Colonic mucosa (tissue), 4 donors: ENCODE measurements at places on chromosomes 5 and 9. TPM values are rescaled to one million over a fixed set of nuclear protein-coding genes. Genes with fewer than 3 reads are reported as not detected.

DNA sequence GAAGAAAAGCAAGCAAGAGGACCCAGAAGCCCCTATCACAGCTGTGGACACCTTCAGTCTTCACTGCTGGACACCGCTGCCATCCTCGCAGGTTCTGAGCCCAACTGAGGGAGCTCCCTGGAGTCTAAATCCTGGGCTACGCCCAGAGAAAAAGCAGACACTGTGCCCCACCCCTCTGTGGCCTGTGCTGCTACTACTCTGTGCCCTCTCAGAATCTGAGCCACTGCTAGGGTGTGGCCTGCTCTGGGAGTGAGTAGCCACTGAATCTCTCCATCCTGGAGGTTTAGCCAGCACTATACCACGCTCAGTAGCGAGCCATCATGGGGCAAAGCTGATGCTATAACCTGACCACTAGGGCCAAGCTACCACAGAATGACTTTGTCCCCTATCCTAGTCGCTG, 338.2 kb downstream of the NPR3 start:
- no peak overlapping the region for H3K27ac ChIP-seq
- H3K4me3 ChIP-seq, result no peak overlapping the region
- no peaks in the 10 kb centered on the region for H3K27me3 ChIP-seq
- H3K4me1 ChIP-seq, result no peaks in the 10 kb centered on the region
- DNase-seq, result no peak

GRCh38 chr5:9370256-9370655, 175.6 kb downstream of the SEMA5A start:
- H3K4me3 ChIP-seq, result no peak overlapping the region
- H3K36me3 ChIP-seq, result no peaks in the 10 kb centered on the region
- no peak overlapping the region for H3K27ac ChIP-seq
- H3K4me1 ChIP-seq, result no peaks in the 10 kb centered on the region
- no peak for DNase-seq
- H3K27me3 ChIP-seq, result no peaks in the 10 kb centered on the region

- no peak overlapping the region for H3K27ac ChIP-seq
- H3K27me3 ChIP-seq, result no peaks in the 10 kb centered on the region
- H3K4me1 ChIP-seq, result no peaks in the 10 kb centered on the region
- no peaks in the 10 kb centered on the region for H3K36me3 ChIP-seq
- no peak overlapping the region for H3K4me3 ChIP-seq
Observed at GRCh38 chr9:16309082-16309468, 561.4 kb downstream of the BNC2 start.

DNA sequence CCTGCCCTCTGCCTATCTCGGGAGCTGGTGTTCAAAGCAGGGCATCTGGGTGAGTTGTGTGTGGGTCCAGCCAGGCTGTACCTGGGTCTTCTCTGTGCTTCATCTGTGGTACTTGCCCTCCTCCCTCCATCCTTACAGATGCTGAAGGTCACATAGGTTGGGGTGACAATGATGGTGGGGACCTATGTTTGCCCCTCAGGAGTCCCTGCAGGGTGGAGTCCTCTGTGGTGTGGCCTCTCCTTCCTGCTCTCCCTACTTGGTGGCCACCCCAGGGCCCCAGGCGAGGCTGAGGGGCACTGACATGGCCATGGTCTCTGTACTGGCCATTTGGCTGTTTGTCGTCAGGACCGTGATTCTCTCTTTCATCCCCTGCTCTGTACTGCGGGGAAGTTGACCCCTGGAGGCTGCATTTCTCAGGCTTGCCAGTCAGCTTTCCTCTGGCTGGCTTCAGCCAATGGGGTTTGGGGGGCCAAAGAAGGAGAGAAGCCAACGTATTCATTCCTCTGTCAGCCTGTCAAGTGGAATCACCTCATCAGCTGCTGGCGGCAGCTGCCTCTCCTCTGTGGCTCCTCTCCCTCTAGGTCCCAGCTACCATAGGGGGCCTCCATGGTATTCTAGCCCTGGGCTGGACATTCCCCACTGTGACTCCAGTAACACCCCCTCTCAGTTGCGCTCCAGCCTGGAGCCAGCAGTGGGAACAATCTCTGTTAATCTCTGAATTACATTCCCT, 4.6 kb downstream of the DCANP1 start:
- H3K27ac ChIP-seq, result no peak overlapping the region
- no peaks in the 10 kb centered on the region for H3K4me1 ChIP-seq
- H3K27me3 ChIP-seq, result no peaks in the 10 kb centered on the region
- no peaks in the 10 kb centered on the region for H3K36me3 ChIP-seq
- H3K4me3 ChIP-seq, result no peak overlapping the region
- DNase-seq, result no peak

IL4 gene
- not detected for total RNA-seq
